ENCODE measurements at places on chromosomes 1 and 21. TPM values are rescaled to one million over a fixed set of nuclear protein-coding genes. Genes with fewer than 3 reads are reported as not detected.

SLC22A15 gene
- 10.1 TPM for total RNA-seq

DNA sequence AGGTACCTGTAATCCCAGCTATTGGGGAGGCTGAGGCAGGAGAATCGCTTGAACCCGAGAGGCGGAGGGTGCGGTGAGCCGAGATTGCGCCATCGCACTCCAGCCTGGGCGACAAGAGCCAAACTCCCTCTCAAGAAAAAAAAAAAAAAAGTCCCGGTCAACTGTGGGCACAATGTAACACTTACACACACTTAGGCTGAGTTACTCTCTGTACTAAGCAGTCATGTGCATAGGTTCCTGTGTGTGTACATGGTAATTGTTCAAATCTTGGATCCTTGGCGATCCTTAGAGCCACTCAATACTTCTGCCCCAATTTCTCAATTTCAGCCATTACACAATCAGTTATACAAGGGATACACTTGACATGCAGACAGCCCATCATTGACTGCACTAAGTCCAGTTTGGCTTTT, 11.6 kb downstream of the SDCCAG8 start:
- DNase-seq = no peak

GRCh38 chr1:18581420-18581880, 49.2 kb upstream of the PAX7 start:
- no peak for DNase-seq

HCRTR1 gene
- total RNA-seq = not detected

CELA3A gene
- total RNA-seq = not detected
